Activated T-cell treated with anti-CD3 and anti-CD28 coated beads, Interleukin-2, amount 50 U/mL, for 4 hours (primary cell): ENCODE measurements at places on chromosomes 1 and 21.

DNA sequence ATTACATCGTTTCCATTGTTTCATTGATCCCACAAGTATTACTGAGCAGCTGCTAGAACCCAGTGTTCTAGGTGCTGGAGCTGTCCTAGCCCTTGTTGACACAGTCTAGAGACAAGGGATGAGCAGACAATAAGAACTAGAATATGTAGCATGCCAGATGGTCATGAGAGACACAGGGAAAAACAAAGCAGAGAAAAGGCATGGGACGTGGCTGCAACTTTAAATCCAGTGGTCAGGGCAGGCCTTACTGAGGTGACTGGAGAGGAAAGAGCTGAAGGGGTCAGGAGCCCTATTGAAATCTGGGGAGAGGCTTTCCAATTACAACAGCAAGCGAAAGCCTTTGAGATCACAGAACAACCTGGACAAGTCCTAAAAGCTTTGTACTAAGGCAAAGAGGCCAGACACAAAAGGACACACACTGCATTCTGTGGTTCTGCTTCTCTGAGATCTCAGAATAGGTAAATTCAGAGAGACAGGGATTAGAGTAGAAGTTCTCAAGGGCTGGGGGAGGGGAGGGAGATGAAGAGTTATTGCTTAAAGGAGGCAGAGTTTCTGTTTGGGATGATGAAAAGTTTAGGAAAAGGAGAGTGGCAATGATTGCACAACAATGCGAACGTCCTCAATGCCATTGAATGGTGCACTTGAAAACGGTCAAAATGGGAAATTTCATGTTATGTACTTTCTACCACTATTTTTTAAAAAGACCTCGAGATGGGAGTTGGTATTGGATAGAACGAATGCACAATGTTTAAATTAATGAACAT lies 467.4 kb upstream of the VAMP3 start:
- no peak for DNase-seq

DNA sequence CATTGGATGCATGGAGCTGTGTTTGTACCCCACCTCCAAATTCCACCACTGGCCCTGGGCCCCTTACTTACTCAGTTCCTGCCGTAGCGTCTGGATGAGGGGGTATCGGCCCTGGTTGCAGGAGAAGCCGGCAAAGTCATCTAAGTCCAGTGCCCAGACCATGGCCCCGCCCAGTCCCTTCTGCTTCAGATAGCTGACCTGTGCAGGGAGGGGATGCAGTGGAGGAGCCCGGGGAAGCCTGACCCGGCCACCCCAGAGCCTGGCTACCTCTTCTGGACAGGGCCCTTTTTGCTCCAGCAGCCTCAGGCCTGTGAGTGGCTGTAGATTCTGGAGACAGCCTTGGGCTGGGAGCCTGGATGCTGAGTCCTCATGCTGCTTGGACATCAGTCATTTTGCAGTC lies 11.8 kb downstream of the CHIT1 start:
- no peak for DNase-seq

DNA sequence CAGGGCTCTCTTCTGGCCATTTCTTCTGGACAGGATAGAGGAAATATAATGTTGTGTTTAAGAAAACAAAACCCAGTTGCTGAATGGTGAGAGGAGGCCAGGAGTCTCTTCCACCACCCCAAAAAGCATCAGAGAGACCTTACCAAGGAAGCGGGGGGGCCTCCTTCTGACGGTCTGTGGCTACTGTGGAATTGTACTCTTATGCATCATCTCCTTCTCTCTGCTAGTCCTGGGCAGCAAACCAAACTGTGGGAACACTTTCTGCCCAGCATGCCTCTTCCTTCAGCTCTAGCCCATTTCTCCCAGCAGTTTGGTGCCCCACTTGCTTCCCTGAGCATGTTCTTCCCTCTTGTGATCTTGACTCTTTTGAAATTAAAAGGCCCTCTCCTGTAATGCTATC lies 157.7 kb downstream of the HHIPL2 start:
- no peak for DNase-seq

GRCh38 chr1:14140831-14141401 lies 440.9 kb downstream of the PRDM2 start:
- no peak for DNase-seq
